Fibroblast of skin of scalp (primary cell): ENCODE measurements at places on chromosomes 3 and 15.

- no peak for DNase-seq
Measured at GRCh38 chr3:149816986-149817385, 4.0 kb downstream of the RNF13 start.

DNA sequence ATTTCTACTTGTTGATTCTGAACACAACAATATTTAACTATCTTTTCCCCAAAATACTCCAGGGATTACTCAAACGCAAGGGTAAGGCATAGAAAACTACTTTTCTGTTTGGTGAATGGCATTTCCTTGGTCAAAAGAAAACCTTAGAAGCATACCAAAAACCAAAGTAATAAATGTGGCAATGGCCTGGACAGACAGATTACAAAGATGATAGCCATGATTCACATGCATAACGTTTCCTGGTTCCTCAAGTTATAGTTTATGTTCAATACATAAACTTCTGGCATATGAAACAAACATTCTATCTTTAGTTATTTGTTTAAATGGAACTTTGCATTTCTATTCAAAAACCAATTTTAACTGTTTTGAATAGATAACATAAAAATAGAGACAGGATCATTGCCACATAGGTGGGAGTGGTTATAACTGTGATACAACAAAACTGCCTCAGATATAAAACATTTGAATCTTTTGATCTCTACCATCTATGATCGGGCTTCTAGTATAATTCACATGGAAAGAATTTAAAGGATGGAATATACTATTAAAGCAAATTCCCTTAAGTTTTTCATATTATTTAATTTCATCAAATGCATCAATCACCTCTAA, 32.1 kb downstream of the FOXP1 start:
- peak; percentile 80 for DNase-seq

DNA sequence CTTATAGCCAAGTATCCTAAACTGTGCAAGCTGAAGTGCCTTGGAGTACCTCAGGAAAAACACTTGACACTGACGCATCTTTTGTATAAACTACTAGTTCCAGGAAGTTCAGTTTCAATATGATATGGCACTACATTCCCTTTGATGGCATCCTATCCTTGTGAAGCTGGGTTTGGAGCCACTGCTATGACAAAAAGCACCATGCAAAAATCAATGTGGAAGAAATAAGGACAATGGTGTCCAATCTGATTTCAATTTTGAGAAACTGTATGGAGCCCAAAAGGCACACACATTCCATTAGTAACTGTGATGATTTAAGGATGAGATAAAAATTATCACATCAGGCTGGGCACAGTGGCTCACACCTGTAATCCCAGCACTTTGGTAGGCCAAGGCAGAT, 5.6 kb downstream of the RPS27L start:
- no peak for DNase-seq

DNA sequence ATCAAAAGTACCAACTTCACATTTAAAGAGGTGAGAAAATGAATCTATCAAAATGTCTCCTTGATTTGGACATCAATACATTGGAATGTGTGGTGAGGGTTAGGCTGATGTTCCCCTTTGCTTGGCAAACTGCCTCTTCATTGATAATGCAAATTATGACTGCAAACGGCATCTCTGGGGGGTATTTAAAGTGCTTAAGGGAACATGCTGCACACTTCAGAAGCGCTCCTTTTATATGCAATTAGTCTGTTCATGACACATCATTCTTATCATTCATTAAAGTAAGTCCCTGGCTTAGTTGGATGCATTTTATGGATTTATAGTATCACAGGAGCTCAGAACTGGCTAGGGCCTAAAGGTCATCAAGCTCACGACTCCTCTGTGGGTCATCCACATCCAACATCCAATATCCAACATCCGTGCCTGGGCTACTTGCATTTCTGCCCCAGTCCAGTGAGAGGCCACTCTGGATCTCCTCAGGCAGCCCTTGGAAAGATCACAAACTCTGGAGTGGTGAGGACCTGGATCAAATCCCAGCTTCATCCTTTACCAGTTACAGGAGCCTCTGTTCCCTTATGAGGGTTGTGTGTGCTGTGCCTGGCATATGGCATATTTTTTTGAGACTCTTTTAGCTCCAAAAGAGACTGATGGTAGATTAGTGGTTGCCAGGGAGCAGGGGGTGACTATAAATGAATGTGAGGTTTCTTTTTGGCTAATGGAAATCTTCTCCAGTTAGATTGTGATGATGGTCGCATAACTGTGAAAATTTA, 136.8 kb upstream of the FOXB1 start:
- DNase-seq = no peak
